ENCODE measurements at places on chromosomes 2 and 18.
A peak's percentile ranks its signal among the peaks of the same experiment; 100 is the strongest.

DNA sequence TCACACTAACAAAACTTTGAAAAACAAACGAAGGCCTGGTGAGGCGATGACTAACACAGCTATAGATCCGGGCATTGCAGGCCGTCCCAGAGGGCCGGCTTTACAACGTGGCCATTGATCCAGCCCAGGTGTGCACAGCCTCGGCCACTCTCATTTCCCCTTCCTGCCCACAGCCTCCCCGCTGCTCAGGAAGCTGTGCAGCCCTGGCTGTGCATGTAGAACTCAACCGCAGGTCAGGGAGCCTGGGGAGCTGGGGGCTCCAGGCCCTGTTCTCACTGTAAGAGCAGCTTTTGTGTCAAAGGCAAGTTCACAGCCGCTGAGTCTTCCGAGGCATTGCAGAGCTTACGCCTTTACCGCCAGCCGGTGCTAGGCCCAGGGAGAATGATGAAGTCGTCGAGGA, 87.2 kb downstream of the LONRF2 start:
- DNase-seq, result no peak

GRCh38 chr2:10348891-10349290, 46.2 kb downstream of the HPCAL1 start:
- no peak for DNase-seq

- DNase-seq, result no peak
Observed at GRCh38 chr2:145798419-145798818, 1278.5 kb upstream of the ZEB2 start.

DNA sequence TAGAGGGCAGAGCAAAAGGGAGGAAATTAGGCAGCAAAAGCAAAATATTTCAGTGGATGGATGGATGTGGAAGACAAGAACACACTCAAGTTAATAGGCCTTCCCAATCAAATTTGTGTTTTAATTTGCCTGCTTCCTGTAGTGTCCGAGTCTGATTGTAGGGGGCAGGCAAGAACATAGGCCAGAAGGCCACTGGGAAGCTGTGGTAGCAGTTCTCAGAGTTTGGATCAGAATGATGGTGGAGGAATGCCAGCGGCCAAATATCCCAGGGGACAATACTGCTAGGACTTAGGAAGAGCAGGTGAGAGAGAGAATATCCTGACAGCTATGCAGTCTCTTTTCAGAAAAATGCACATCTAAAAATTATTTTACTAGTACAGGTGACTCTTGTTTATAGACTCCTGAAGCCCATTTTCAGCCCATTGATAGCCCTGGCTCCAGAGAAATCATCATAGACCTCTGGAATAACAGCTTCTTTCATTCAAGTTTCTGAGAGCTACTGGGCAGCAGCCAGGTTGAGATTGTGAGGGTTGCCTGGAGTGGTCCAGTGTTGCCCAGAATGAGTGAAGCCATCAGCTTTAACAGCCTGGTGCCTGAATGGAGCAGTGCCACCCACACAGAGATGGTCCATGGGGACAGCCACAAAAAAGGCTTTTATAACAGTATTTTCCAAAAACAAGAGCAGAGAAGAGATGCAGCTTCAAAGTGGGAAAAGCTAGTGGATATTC, 19.1 kb upstream of the SERPINE2 start:
- DNase-seq, result no peak

- no peak for DNase-seq
Observed at GRCh38 chr2:224780106-224780505, 63.9 kb upstream of the CCDC195 start.

- DNase-seq, result no peak
Observed at GRCh38 chr2:195313962-195314361, 343.1 kb upstream of the SLC39A10 start.

- DNase-seq, result no peak
Observed at GRCh38 chr18:79553696-79554095, 125.9 kb upstream of the CTDP1 start.

DNA sequence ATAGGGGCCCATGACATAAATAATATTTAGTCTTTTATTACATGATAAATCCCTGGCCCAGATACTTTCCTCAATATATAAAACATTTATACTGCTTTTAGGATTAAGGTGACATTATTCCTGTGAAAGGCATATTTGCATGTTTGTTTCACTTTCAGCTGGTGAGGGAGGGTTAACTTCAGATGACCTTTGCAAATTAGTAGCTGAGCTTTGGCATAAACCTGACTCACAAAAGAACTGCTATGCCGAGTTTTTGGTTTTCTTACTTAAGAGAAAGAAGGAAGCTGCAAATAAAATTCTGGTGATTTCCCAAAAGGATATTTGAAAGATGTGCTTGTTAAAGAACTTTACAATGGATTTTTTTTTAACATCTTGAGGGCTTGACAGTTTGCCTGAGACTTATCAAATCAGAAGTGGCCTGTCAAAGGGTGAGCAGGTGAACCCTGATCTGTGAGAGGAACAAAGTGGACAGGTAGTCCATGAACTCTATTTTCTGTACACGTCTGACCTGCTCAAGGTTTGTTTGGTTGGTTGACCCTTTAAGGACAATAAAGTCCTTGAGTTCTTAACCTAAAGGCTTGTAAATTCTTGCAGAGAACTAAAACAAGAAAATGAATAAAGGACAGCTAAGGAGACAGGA, 93.5 kb downstream of the FAM124B start:
- no peak for DNase-seq

DNA sequence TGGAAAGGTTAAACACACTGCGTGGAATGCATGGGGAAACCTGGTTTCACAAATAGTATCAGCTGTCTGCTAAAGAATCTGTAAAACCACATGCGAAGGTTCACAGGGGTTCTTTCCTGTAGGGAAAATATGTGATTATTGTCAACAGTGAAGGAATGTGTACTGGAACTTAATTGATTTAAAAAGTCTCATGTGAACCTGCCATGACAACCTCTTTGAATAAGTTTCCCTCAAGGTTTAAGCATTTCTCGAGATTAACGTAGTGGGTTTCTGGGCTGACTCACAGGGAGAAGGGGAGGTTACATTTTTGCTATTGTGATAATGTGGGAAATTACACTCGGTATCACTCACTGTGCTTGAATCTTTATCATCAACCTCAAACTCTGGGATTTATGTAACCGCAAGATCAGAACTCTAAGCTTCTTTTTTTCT, 28.2 kb upstream of the IL1R1 start:
- no peak for DNase-seq

DNA sequence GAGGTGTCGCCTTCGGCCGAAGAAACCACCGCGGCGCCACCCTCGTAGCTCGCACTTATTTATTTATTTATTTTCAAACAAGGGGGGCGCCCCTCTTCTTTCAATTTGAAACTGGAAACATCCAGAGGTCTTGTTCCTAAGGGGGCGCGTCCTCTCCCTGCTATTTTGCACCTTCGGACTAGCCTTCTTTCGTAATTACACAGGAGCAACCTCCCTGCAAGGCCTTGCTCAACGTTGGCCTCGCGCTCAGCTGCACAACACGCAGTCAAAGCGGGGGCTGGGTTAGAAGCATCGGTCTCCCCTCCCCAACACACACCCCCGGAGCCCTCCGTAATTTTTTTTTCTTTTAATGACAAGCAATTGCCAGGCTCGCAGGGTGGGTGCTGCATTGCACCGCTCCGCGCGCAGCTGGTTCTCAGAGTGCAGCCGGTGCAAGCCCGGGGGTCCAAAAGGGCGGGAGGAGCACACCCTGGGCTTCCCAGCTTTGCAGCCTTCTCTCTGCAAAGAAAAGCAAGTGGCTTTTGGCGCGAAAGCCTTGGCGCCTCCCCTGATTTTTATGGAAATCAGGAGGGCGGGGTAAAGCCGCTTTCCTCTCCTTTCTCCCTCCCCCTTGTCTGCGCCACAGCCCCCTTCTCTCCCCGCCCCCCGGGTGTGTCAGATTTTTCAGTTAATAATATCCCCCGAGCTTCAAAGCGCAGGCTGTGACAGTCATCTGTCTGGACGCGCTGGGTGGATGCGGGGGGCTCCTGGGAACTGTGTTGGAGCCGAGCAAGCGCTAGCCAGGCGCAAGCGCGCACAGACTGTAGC, at the start of gene MYCN:
Gene MYCN (plus strand): TSS at position 697 of the 807 bp plus-strand sequence. CDS start 1,515 bp downstream, outside the sequence.
- DNase-seq, result peak; percentile 55

- DNase-seq, result no peak
Observed at GRCh38 chr2:3421580-3421979, 42.1 kb downstream of the TRAPPC12 start.

- DNase-seq, result no peak
Observed at GRCh38 chr18:53765211-53765610, 459.3 kb downstream of the MBD2 start.

GRCh38 chr2:96926791-96927190, 56.9 kb upstream of the SEMA4C start:
- DNase-seq, result no peak

- DNase-seq, result peak; percentile 84
Observed at GRCh38 chr2:189835855-189836558, 51.8 kb downstream of the PMS1 start.

DNA sequence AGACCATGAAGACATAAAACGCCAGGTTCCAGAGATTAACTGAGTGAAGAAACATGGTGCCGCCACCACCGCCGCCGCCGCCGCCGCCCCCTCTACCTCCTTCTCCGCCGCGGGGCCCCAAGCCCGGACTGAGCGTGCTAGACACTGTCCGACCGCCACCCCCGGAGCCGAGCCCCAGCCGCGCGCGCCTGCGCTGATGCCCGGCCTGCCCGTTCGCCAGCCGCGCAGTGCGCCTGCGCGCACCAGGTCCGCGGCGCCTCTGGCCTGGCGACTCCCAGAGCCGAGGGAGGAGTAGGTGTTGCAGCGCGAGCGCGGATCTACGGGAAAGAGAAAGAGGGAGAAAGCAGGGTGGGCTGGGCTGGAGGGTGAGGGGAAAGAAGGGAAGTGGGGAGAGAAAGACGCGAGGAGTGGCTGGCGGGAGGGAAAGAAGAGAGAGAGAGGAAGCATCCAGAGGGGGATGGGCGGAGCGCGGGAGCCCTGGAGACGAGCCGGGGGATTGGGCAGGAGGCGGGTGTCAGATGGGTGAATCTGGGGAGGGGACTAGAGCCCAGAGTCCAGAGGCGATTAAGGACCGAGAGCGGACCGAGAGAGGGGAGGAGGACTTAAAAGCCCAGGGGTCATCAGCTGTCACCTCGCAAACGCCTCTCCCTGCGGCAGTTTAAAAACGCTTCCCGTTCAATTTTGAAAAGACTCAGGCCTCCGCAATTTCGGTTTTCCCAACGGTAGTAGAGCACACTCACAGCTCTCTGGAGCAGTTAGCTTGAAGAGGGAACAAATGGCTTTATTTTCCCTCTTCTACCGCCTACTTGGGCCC, at the start of gene PGAP1:
Gene PGAP1 (minus strand): TSS at position 146 of the 814 bp plus-strand sequence. CDS start 91 bp downstream, at position 55.
- DNase-seq, result peak; percentile 85

- DNase-seq, result no peak
Observed at GRCh38 chr2:26946841-26947784, 23.3 kb upstream of the MAPRE3 start.

GRCh38 chr2:109530712-109531111, 83.1 kb downstream of the SEPTIN10 start:
- no peak for DNase-seq

- no peak for DNase-seq
Observed at GRCh38 chr2:231306791-231307393, 88.6 kb upstream of the B3GNT7 start.

GRCh38 chr2:234620018-234620417, 123.1 kb upstream of the ARL4C start:
- no peak for DNase-seq

DNA sequence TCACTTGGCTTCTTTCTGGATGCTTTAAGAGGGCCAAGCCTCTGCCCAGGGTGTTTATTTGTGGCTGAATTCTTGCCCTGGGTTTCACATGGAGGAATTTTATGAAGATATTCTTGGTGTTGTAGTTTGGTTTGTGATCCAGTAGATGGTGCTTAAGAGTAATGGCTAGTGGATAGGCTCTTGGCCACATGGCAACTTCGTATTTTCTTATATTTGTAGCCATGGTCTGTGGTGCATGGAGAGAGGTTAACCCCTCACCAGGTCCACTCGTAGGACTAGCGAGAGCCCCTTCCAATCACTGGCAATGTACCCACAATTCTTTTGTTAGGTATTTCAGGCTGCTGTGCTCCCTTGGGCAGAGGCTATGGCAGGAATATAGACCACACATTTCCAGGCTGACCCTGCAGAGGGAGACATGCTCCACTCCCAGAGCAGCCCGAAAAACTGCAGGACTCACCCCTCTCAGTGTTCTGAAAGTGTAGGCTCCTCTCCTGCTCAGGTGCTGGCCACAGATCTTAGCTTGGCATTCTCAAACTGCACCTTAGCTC, 582.1 kb upstream of the SETBP1 start:
- DNase-seq, result no peak

DNA sequence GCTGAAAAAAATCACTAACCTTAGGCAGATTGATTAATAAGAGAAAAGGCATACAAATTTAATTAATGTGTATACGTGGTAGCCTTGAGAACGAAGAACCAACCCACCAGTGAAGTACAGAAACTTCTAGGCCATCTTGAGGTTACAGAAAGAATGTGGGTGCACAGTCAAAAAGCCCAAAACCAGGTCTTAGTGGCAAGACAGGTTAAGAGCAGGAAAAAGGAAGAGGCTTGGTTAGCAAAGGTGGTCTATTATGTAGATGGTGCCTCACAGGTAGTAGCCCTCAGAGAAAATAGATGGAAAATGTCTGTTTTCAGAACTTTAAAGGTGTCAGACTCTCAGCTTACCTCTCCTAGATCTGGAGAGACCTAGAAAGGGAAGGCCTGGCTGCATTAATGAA, 22.0 kb upstream of the SLC35G4 start:
- DNase-seq, result no peak

GRCh38 chr2:150081775-150082481, 405.5 kb downstream of the RND3 start:
- DNase-seq, result no peak

DNA sequence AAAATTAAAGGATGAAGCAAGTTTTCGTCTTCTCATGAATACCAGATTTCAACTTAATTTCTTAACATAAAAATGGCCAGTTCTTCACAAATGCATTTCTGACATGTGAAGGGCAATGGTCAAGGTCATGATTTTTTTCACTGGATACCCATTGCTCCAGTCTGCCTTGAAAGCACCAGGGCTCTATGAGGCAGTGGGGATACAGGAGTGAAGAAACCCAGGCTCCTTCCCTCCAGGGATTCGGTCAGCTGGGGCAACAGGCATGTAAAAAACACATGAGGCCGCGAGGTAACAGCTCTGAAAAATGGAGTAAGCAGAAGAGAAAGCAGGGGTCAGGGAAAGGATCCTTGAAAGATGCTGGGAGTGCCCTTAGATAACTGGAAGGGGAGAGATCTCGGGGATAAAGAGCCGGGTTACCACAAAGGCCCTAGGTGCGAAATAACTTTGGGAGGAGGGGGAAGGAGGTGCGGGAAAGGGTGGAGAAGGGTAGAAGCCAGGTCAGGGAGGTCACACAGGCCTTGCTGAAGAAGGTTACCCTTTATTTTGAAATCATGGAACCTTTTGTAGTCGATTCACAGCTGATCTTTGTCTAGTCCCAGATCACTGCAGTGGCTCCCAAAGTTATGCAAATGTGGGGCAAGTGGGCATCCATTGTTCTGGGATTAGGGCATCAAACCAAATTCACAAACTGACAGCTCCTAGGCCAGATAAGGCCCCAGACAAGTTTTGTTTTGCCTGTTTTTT, 5.2 kb upstream of the SPRED2 start:
- no peak for DNase-seq

Measured in cerebellar cortex (tissue), 1 donor.